Left renal pelvis (tissue), 4 donors: ENCODE measurements at places on chromosomes 7 and 10. TPM values are rescaled to one million over a fixed set of nuclear protein-coding genes. Genes with fewer than 3 reads are reported as not detected.

- no peak for DNase-seq
These were observed 6.9 kb downstream of the HKDC1 start for GRCh38 chr10:69226919-69227450.

DNA sequence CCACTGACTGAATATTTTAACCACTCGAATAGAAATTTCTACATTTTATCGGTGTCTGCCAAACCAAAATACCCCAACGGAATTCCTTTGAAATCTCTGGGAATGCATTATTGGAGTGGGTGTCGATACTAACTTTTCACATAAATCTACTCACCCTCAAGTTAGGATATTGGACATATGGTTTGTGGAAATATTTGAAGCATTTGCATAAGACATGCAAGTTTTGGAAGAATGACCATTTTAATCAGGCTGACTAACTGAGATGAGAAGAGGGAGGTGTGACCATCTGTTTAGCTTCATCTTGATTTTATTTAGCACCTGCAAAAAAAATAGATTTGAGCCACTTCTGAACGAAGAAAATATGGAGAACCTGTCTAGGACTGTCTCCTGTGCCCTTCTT, 61.2 kb downstream of the KLF6 start:
- DNase-seq: no peak

DNA sequence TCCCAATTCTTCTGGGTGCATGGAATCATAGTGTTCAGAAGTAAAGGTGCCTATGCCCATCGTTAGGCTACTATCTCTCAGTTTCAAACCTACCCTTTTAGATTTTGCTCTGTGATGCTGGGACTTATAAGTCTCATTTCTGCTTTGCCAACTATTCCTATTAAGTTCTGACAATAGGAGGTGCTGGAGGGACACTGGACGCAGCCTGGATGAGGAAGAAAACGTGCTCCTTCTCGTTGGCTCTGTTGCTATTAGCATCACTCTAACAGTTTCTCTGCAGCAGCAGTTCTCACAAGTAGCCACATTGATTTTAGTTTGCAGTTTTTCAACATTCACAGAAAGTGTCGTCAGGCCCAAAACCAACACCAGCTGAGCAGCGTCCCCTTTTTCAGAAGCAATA, 72.4 kb downstream of the ABCC2 start:
- no peak for DNase-seq

DNA sequence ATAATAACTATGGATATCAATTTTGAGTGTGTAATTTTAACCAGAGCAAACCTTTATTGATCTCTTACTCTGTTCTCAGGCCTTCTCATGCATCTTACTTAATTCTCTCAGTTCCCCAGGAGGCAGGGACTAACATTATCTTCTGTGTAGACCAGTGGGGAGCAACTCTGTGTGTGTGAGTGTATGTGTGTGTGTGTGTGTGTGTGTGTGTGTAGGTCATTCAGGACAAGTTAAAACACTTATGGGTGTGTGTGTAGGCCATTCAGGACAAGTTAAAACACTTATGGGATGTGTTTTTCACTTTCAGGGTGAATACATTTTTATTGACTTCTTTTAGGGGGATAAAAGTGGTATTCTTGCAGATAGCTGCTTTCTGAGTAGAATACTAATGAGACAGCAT, 145.0 kb downstream of the ADAM12 start:
- DNase-seq: no peak

The SMKR1 gene
- polyA plus RNA-seq: 4.4 TPM

DNA sequence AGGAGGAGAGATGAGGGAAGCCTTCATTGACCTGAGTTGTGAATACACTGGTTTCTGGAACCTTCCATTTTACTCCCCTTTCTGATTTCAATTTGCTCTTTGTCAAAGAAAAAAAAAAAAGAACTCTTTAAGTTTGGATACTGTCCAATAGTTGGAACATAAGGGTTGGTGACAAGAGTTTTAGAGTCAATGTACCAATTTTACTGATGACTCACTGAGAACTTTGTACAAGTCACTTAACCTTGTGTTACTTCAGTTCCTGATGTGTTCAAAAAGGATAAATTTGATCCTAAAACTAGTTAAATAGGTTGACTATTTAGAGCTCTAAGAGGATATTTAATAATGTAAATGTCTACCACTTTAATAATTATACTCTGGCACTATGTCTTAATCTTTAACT, 4.1 kb upstream of the CDK14 start:
- no peak for DNase-seq

- DNase-seq: no peak
These were observed 304.8 kb downstream of the GFRA1 start for GRCh38 chr10:115968236-115968635.

DNA sequence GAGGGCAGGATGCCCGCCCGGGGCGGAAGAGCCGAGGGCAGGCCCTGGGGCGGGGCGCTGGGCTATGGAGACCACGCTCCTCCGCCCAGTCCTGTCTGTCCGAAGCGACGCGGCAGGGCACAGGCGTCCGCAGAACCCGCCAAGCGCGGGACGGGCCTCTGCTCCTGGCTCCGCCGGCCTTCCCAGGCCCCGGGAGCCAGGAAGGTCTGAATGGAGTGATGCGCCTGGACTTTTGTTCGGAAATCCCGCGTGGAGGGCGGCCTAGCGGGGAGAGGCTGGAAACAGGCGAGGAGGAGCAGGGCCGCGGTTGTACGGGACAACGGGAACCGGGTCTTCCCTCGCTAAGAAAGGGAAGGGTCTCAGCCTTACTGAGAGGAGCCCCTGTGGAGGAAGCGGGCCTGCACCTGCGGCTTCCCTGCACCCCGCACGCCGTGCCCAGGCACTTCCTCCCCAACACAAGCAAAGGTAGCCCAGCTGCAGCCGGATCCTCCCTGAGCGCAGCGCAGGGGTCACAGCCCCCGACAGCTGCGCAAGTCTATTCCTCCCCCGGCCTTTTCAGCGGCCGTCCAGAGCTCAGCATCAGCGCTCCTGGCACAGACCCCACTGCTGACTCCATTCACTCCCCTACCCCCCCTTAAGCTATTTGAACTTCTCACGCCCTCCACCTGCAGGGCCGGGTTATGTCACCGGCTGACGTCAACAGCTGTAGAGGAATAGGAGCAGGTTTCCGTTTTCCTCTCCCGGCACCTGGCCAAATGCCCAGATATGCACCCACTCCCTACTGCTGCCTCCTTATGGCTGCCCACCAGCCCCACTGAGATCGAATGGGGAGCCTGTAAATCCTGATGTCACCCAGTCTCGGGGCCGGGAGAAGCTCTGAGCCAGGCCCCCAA, 143.2 kb upstream of the RET start:
- DNase-seq: no peak

The JAZF1 gene
- 17.0 TPM for polyA plus RNA-seq

- no peak for DNase-seq
These were observed 389.6 kb downstream of the GALNT17 start for GRCh38 chr7:71521506-71521905.

The ACTL6B gene
- polyA plus RNA-seq: 0.19 TPM

The PDE6C gene
- polyA plus RNA-seq: 2.5 TPM

- DNase-seq: no peak
These were observed 70.5 kb downstream of the AOAH start for GRCh38 chr7:36653663-36654355.

The GCK gene
- 2.7 TPM for polyA plus RNA-seq

The POT1 gene
- 32.8 TPM for polyA plus RNA-seq

The ADAP1 gene
- 14.8 TPM for polyA plus RNA-seq
